Neural cell (in vitro differentiated cells): ENCODE measurements at places on chromosomes 6 and 20. TPM values are rescaled to one million over a fixed set of nuclear protein-coding genes. Genes with fewer than 3 reads are reported as not detected.

Gene SRC
- 39.0 and 49.5 TPM in 2 replicates for polyA plus RNA-seq

Gene GINM1
- 19.8 and 28.4 TPM in 2 replicates for polyA plus RNA-seq

Gene FOXA2
- not detected in 2 replicates for polyA plus RNA-seq

Gene LTB
- not detected in 2 replicates for polyA plus RNA-seq

Gene PDE10A
- polyA plus RNA-seq, result 43.7 and 52.4 TPM in 2 replicates

Gene FKBP1C
- polyA plus RNA-seq, result 0.54 TPM in 1 of 2 replicates, not detected in the other

Gene MYT1
- polyA plus RNA-seq, result 35.8 and 42.4 TPM in 2 replicates

Gene CUTA
- polyA plus RNA-seq, result 341 and 343 TPM in 2 replicates

Gene PNPLA1
- 0.26 TPM in 1 of 2 replicates, not detected in the other for polyA plus RNA-seq

Gene ADNP
- polyA plus RNA-seq, result 78.5 and 81.4 TPM in 2 replicates

Gene PACRG
- polyA plus RNA-seq, result 6.9 and 16.6 TPM in 2 replicates

Gene TDP2
- polyA plus RNA-seq, result 49.0 and 53.4 TPM in 2 replicates

Gene PRR3
- polyA plus RNA-seq, result 11.7 and 13.0 TPM in 2 replicates

Gene CST1
- polyA plus RNA-seq, result not detected in 2 replicates

Gene GJE1
- not detected in 2 replicates for polyA plus RNA-seq

Gene MATN4
- polyA plus RNA-seq, result not detected in 2 replicates

Gene SUMO4
- not detected in 2 replicates for polyA plus RNA-seq

Gene OR12D3
- not detected in 2 replicates for polyA plus RNA-seq

Gene EYA4
- polyA plus RNA-seq, result 2.6 and 2.9 TPM in 2 replicates

Gene C6orf15
- not detected in 2 replicates for polyA plus RNA-seq

Gene CD24
- polyA plus RNA-seq, result 1,994 and 2,264 TPM in 2 replicates

Gene CALHM4
- polyA plus RNA-seq, result 0.66 TPM in 1 of 2 replicates, not detected in the other

Gene CBLN4
- 0.14 and 0.18 TPM in 2 replicates for polyA plus RNA-seq

Gene NXT1
- polyA plus RNA-seq, result 46.3 and 57.3 TPM in 2 replicates

Gene SLCO4A1
- polyA plus RNA-seq, result 2.5 and 3.5 TPM in 2 replicates

Gene RRAGD
- 32.2 and 34.1 TPM in 2 replicates for polyA plus RNA-seq

Gene CLPSL1
- polyA plus RNA-seq, result not detected in 2 replicates

Gene DNAAF9
- polyA plus RNA-seq, result 58.0 and 59.7 TPM in 2 replicates

Gene GPX5
- not detected in 2 replicates for polyA plus RNA-seq

Gene SOBP
- polyA plus RNA-seq, result 16.4 and 21.6 TPM in 2 replicates

Gene RPL10A
- polyA plus RNA-seq, result 997 and 1,049 TPM in 2 replicates

Gene RNF182
- polyA plus RNA-seq, result 6.4 and 8.0 TPM in 2 replicates

Gene UBE3D
- polyA plus RNA-seq, result 11.6 and 13.7 TPM in 2 replicates

Gene PRR18
- not detected in 2 replicates for polyA plus RNA-seq

Gene CST7
- polyA plus RNA-seq, result not detected in 2 replicates
